SK-N-SH treated with all-trans-retinoic acid at 6 μM for 48 hours (cell line): ENCODE measurements at places on chromosomes 7 and 10.

DNA sequence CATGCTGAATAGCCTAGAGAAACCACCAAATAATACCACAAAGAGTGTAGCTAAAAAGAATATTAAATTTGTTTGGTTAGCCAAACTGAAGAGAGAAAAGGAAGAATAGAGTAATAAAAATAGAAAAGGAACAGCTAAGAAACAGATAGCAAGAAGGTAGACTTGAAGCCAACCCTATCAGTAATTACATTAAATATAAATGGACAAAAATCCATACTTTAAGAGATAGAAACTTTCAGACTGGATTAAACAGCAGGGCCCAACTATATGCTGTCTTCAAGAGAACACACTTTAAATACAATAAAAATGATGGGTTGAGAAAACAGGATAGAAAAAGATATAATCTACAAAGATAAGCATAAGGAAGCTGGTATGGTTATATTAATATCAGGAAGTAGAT lies 31.2 kb downstream of the IL2RA start:
- ATAC-seq = no peak

- no peak for ATAC-seq
Observed at GRCh38 chr10:76001019-76001418, 569.6 kb downstream of the LRMDA start.

DNA sequence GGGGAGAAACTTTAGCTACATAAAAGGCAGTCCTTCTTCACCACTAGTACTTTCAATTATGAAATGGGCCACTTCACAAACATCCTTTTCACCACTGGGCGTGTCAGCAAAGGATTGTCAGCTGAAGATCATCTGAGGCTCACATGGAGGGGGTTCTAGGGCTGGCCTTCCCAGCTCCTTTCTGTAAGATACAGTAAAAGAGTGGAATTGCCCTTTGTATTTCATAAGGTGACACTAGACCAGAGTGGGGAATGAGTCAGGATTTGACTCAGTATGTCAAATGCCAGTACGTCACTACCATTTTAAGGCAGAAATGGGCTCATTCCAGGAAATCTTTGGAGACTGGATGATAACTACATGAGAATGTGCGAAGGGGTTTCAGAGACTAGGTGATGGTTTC lies 21.2 kb upstream of the BLOC1S2 start:
- ATAC-seq = no peak

GRCh38 chr10:76839276-76839675 lies 798.3 kb downstream of the KCNMA1 start:
- ATAC-seq = no peak

DNA sequence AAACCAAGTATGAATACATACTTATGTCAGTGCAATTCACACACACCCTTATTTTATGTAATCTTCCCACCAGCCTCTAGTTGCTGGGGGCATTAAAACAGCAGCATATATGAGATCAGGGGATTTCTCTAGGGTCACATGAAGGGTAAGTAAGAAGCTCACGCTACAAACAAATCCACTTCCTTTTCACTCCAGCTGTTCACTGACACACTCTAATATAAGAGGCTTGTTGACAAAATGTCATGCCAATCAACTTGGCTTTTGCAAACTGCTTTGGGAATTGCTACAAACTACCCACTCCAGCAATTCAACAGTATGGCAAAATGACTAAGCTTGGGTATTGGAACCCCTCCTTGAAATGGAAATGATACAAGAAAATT lies 10.3 kb downstream of the FAM3C start:
- ATAC-seq = no peak

DNA sequence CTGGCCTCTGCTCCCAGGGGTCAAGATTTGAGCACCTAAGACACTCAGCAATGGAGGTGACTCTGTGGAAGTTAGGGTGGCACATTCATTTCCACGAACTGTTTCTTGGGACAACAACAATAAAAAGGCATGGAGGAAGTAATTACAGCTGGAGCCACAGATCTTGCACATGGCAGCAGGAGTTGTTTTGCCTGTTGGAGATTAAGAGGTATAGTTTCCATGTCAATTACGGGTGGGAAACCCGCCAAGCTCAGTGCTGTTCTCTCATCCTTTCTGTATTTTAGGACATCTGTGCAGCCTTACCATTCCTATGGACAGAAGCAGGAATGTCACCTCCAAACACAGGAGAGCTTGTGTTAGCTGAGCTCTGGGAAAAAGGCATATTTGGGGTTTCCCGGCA lies 201.2 kb downstream of the SNX10 start:
- ATAC-seq = no peak

- ATAC-seq = no peak
Observed at GRCh38 chr10:119863951-119864565, 8.6 kb downstream of the MCMBP start.

- no peak for ATAC-seq
Observed at GRCh38 chr7:25405736-25406135, 177.4 kb upstream of the NPVF start.

GRCh38 chr10:51047857-51048256 lies 26.4 kb upstream of the PRKG1 start:
- ATAC-seq = peak; percentile 68

GRCh38 chr7:23373151-23374004 lies 74.2 kb downstream of the MALSU1 start:
- peak; percentile 23; the same call in 2 of the 3 replicates for ATAC-seq

GRCh38 chr10:57535306-57535705 lies 732.4 kb downstream of the IPMK start:
- no peak for ATAC-seq

- no peak for ATAC-seq
Observed at GRCh38 chr7:106393564-106394251, 108.9 kb upstream of the NAMPT start.

DNA sequence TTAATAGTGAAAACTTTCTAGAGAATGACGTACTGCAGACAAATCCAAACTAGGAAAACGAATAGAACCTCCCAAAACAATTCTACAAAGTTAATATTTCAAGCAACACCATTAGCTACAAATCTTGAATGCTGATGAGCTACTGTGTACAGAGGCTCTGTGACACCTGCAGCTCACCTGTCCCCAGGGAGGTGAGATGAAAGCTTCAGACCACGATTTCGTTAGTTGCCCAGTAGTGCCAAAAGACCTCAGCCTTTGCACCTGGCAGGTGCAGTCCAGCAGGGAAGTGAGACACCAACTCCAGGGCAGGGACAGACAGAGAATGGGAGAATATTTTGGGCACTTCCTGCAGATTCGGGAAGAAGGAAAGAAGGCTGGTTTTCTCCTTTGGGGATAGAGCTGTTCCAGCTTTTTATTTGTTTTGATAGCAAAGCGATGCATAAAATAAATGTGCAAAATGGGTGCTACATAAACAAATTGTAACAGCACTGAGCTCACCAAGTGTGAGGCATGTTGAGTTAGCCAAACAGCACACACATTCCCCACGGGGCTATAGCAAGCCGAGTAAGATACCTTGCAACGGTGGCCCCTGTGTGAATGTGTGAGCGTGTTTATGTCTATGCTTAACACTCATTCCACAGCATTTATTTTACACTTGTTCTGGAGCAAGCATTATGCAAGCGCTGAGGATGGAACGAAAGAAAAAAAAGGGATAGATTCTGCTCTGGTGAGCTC lies 1024.8 kb upstream of the AUTS2 start:
- no peak for ATAC-seq

- ATAC-seq = no peak
Observed at GRCh38 chr7:152313217-152313616, 122.6 kb downstream of the KMT2C start.

- no peak for ATAC-seq
Observed at GRCh38 chr10:111098679-111099437, 22.0 kb downstream of the ADRA2A start.

DNA sequence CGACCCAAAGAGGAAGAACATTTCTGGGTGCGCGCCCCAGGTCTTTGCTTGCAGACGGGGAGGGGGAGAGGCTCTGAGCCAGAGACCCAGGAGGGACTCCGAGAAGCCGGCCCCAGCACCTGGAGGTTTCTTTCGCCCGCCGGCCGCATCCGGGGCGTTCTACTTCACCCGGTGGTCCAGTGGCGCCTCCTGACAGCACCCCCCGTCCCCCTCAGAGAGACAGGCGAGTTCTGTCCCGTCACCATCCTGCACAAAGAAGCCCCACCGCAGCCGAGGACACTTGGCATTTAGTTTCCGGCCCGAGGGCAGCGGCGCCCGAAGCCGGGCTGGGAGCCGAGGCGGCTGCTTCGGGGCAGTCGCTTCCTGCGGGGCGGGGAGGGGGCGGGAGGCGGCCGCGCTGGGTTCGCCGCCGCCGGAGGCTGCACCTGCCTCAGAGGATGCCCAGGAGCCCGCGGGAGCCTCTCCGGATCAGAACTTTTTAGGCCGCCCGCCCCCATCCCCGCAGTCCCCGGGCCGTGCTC lies at the start of gene TMEM178B:
Gene TMEM178B (plus strand): TSS at position 424 of the 521 bp plus-strand sequence.
- peak; percentile 0; the same call in 2 of the 3 replicates for ATAC-seq

DNA sequence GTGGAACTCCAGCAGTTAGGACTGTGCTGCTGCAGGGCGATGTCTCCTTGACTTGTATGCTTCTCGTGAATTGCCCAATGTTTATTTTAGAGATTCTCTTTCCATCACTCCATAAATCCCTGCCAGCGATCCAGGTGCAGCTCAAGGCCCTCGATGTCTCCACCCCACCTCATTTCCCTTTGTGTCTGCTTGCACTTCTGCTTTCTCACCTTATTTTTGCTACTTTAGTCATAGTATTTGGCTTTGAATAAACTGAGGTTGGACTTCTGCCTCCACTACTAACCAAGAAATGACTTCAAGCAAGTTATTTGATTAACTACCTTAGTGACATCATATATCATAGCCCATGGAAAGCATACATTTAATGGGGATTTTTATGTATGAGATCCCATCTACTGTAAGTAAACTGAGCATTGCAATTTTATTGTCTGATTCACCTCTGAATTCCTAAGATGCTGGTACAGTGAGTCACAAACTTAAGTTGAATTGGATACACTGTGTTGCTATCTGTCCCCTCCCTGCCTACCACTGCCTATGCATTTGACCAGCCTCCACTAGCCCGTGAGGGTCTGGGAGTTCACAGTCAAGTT lies 255.8 kb downstream of the ABCA13 start:
- peak; percentile 28; the same call in 1 of the 3 replicates for ATAC-seq

DNA sequence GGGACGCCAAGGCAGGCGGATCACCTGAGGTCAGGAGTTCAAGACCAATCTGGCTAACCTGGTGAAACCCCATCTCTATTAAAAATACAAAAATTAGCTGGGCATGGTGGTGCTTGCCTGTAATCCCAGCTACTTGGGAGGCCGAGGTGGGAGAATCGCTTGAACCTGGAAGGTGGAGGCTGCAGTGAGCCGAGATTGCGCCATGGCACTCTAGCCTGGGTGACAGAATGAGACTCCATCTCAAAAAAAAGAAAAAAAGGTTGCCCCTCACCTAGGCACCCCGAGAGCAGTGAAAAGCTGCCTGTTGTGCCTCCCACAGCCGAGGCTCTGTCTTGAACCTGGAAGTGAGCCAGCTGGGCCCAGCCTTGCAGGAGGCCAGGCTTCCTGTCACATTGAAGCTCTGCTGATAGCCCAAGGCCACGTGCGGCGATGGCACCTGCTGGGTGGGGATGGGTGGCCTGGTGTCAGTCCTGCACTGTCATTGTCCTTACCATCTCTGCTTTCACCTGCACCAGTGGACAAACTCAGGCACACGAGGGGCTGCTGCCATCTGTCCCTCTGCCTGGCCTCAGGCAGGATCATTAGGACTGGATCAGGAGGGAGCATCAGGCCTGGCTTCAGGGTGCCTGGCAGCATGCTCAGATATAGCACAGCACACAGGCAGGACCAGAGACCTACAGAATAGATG lies 37.8 kb downstream of the DNAJB12 start:
- ATAC-seq = no peak

DNA sequence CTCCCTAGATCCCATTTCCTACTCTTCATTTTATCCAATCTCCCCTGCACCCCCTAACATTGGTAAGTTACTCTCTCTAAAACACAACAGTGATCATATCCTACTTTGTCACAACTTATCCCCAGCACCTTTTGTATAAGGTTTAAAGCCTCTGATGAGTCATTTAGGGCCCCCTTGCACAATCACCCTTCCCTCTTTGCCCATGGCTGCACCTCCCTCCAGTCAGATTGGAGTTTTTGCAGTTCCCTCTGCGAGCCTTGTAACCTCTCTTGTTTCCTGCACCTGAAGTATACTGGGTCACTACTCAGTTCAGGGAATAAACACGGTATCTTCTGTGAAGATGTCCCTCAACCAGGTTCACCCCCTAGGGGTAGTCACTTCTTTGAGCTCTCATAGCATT lies 55.9 kb upstream of the ADRB1 start:
- no peak for ATAC-seq

DNA sequence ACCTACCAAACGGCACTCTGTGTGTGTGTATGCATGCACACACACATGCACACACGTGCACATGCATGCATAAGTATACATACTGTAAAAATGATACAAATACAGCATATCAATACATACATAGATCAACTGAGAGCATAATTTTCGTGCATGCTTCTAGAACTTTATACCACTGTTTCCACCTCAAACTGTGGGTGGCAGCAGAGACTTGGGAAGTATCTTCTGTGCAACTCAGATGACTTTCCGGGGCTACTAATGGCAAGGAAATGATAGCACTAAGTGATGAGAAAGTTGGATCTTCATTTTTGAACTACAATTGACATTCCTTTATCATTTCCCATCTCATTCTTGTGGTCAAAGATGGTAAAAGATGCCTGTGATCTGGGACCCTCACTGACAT lies 570.7 kb downstream of the REEP3 start:
- ATAC-seq = peak; percentile 43; the same call in 1 of the 3 replicates

DNA sequence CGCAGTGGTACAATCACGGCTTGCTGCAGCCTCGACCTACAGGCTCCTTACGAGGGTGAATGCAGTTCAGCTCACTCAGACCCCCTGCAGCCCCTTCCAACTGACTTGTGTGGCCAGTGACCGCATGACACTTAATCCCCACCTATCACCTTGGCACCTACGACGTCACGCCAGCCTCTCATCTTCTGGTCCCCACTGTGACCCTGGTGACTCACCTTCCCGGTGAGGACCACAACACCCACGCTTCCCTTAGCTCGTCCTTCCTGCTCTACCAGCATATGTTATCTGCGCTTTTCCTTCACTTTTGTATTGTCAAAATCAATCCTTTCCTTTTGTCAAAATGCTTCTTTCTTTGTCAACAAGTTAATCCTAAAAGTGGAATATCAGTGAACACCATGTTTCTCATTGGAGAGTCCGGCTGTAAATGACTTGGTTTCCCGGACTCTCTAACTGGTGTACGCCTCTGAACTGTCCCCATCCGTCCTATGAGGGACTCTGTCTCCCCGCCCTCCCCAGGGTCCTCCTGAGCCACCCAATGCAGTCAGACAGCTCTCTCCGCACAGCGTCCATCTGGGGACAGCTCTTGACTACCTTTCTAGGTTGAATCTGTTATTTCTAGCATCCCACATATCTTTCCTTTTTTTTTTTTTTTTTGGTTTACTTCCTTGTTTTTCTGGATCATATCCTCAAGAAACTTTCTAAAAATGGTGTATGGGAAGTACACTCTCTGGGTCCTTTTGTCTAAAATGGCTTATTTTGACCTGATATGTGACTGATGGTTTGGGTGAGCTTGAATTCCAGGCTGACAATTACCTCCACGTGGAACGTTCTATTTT lies 37.3 kb downstream of the CFAP46 start:
- no peak for ATAC-seq

GRCh38 chr10:75770626-75771081 lies 339.2 kb downstream of the LRMDA start:
- no peak for ATAC-seq
